ENCODE measurements at places on chromosomes 3 and 15.

- no peak for DNase-seq
Observed at GRCh38 chr3:197505796-197506548, 49.8 kb downstream of the BDH1 start.

GRCh38 chr3:190424478-190425439, 24.9 kb downstream of the TMEM207 start:
- no peak for DNase-seq

DNA sequence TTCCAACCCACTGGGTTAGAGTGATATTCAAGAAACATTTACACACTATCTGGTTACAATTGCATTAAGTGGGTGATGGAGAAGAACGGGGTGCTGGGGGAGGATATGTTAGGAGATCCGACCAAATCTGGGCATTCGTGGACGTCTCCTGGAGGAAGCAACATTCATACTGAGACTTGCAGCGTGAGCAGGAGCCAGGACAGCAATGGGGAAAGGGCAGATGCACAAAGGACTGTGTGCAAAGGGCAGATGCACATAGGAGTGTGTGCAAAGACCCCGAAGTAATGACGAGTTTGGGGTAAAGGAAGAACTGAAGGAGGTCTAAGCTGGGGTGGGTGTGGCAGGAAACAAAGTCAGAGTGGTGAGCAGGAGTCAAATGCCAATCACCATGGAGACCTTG, 16.1 kb upstream of the CTXND1 start:
- no peak for DNase-seq

GRCh38 chr3:54649551-54649950, 278.3 kb downstream of the LRTM1 start:
- DNase-seq: no peak

- DNase-seq: no peak
Observed at GRCh38 chr3:53844262-53845102, 1.7 kb downstream of the CHDH start.

- DNase-seq: no peak
Observed at GRCh38 chr15:33026614-33027013, 167.9 kb downstream of the FMN1 start.

Data from stimulated activated CD8-positive, alpha-beta memory T cell treated with anti-CD3 and anti-CD28 coated beads, Interleukin-7, amount 100 ng/mL, for 1 hour (primary cell).